ENCODE measurements at places on chromosomes 1 and 21.

GRCh38 chr1:15736038-15736891 lies at the start of gene SLC25A34:
Gene SLC25A34, plus strand, starts transcription at chr1:15736258. Its CDS starts 228 bp downstream, at chr1:15736486.
- DNase-seq, result no peak

DNA sequence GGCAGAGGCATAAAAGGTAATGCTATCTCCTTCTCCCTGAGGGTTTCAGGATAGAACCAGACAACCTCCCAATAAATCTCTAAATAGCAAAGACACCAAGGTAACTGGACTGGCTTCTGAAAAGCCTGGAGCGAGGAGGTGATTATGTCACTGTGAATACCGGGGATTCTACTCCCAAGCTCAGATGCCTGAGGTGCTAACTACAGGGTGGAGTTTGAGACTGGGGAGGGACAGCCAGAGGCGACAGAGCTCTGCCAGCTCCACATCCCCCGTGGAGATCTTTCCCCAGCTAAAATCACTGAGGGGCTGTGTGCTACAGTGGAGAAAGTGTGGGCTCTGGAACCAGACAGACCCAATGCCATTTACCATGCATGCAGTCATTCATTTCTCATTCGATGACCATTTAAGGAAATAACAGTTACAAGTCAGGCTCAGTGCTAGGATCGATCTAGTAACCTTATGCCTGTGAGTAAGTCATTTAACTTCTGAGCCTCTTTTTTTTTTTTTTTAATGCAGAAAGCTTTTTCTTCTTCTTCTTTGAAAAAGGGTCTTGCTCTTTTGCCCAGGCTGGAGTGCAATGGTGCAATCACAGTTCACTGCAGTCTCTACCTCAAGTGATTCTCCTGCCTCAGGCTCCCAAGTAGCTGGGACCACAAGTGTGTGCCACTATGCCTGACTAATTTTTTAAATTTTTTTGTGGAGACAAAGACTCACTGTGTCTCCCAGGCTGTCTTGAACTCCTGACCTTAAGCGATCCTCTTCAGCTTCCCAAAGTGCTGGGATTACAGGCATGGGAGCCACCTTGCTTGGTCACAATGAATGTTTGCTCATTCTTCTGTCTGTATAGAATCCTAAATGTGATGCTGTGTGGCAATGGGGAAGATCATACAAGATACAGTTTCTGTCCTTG lies 8.1 kb upstream of the SLC45A3 start:
- no peak for DNase-seq

DNA sequence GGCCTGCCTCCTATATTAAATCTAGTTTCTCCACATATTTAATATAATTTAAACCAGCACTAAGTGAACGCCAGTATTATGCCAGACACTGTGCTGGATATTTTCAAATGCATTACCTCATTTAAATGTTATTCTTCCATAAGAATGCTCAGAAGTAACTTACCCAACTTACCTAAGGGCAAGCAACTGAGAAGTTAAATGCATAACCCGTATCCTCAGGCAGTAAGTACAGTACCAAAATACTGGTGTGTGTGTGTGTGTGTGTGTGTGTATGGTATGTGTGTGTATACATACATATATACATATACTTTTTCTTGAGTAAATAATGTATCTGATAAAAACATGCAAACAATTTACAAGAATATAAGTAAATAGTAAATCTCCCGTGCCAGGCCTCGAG lies 9.0 kb upstream of the TRIM45 start:
- DNase-seq, result no peak

DNA sequence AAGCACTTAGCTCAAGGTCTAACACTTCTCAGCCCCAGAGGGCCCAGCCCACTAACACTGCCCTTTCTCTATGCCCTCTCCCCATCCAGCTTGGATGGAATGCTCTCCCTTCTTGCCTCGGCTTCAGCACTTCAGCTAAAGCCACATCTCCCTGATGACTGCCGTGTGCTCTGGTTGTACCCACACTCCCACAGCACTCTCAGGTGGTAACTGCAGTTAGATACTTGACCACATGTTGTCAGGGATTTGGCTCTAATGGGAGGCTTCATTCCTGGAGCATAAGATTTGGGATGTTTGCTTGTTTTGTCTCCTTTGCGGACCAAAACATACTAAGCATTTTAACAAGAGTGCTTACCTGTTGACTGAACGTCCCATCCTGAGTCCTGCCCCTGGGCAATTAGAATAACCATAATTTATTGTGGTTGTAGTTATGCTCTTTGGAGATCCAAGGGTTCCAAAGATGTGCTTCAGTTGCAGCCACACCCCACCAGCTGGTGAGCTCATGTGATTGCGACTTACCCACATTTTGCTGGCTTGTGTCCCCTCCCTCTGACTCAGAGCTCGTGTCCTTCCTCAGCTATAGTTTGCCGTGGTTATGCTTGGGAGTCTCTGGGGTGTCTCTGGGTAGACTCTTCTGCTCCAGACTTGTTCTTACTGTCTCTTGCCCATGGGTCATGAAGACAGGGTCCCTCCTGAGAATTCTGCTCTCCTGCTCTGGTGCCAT lies 7.7 kb upstream of the SLC26A9 start:
- DNase-seq, result no peak

GRCh38 chr1:7726623-7727022 lies 44.5 kb upstream of the VAMP3 start:
- no peak for DNase-seq

GRCh38 chr1:207628776-207629175 lies 16.2 kb upstream of the CR1L start:
- no peak for DNase-seq

GRCh38 chr21:34730756-34731445 lies 62.1 kb downstream of the CLIC6 start:
- DNase-seq, result no peak

GRCh38 chr1:50942334-50942733 lies 17.7 kb downstream of the FAF1 start:
- DNase-seq, result no peak

DNA sequence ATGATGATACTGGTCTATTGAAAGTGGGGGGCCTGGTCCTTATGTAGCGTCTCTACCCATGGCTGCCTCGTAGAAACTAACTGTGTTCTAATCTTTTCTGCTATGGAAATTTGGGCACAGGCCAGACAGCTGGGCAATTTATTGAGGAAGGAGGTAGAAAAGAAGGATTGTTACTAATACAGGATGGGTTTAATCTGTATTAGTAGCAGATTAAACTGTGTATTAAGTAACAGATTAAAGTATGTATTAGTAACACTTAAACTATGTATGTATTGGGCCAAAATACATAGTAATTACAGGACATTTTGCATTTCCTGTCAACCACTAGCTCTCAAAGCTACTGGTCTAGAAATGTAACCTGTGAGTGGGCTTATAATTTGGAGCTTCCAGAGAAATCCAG lies 142.0 kb downstream of the MAST2 start:
- DNase-seq, result no peak

GRCh38 chr1:13813398-13814012 lies 113.5 kb downstream of the PRDM2 start:
- peak; percentile 52 for DNase-seq

- DNase-seq, result no peak
Observed at GRCh38 chr1:67312615-67313014, 4.9 kb downstream of the IL12RB2 start.

DNA sequence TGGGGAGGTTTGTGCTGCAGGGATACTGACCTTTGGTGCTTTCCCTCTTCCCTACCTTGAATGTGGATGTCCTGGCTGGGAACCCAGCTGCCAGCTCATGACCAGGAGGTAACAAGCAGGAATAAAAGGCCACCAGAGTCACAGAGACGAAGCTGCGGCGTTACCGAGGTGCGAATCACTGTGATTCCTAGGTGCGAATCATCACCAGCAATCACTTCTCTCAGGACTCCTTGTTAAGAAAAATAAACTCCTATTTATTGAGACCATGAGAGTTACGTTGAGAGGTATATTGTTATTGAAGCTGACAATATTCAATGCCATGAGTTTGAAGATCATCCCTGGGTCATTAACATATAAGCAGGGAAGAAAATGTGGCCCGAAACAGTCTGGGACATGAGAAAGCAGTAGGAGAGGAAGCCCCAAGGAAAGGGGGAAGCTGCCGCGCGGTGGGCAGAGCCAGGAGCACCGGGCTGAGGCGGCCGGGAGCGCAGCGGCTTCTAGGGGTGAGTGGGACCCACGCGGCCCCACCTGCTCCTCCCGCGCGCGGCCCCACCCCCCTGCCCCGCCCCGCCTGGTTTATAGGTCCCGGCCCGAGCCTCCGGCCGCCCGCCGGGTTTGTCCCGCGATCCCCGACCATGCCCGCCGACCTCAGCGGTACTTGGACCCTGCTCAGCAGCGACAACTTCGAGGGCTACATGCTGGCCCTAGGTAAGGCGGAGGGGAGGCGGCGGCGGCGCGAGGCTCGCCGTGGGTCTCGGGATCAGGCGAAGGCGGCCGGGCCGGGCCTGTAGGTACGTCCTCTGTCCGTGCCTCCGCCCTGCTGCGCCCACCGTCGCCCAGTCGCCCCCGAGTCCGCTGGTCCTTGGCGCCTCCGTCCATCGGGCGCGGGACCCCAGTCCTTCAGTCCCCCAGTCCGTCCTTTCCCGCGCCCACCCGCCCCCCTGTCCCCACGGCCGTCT lies at the start of gene RBP7:
RBP7 (plus strand) TSS at position 605 of the 959 bp plus-strand sequence; CDS start at position 636, 31 bp downstream.
- no peak for DNase-seq

DNA sequence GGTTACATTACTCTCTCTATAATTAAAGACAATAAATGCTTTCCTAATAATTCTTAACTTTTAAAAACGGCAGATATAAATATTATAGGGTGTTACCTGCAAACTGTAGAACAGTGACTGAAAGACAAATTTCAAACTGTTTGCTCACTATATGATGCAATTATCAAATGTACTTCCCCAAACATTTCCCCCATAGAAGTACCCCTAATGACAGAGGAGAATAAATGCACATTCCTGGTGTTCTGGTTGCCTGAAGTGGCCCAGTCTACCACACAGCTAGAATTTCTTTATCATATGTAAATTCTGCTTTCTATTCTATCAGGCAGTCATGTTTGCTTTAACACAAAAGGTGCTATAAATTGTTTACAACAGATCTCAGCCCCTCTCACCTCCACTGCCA lies 70.4 kb downstream of the VAV3 start:
- DNase-seq, result no peak

- no peak for DNase-seq
Observed at GRCh38 chr1:55833529-55834091, 618.4 kb upstream of the USP24 start.

- no peak for DNase-seq
Observed at GRCh38 chr1:25343872-25344271, 5.7 kb downstream of the TMEM50A start.

DNA sequence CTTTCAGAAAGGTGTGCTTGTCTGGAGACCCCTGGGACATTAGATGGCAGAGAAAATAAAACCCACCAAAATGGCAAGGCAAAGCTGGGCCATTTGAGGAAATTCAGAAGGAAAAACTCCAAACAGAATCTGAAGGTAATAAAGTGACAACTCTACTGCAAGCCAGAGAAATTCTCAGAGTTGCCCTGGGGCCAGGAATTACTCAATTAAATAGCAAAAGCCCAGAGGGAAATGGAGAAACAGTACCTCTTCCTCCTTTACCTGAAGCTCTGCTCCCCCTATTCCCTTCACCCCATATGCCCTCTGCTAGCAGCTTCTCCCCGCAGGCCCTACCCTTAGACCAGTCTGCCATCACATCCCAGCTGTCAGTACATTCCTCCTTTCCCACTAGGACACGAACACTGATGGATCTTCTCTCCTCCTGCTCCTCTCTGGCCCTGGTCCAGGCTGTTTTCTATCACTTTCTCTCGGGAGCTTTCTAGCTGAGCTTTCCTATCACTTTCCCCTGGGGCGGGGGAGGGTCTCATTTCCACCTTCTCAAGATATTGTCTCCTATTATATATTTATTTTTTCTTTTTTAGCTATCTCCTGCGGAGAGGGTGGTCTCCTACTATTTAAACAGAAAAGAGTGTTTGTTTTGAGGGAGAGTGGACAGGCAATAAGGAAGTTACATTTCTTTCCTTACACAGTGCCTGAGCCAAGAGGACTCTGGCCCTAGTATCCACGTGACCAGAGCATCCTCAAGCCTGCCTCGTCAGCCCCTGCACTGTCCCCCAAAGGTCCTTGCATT lies 47.7 kb upstream of the RBM15 start:
- no peak for DNase-seq

- DNase-seq, result no peak
Observed at GRCh38 chr21:45049714-45050344, 24.6 kb upstream of the ADARB1 start.

DNA sequence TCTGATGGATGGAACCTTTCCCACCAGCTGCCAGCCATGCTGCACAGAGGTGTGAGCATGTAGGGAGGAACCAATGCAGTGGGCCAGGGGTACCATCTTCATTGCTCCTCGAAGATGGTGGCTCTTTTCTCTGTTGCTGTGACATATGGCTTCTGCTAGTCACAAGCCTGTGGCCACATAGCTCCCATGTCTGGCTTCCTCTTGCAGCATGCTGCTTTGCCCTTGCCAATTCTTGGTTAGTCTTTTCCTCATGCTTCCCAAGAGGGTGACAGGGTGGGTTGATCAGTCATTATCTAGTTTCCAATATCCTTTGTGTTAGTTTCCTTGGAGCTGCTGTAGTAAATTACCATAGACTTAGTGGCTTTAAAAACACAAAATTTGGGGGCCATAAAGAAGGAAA lies 123.4 kb downstream of the ETS2 start:
- no peak for DNase-seq

- DNase-seq, result no peak
Observed at GRCh38 chr1:231236938-231237337, 4.1 kb upstream of the GNPAT start.

Data from stimulated activated CD4-positive, alpha-beta T cell treated with anti-CD3 and anti-CD28 coated beads, Interleukin-12 subunit alpha, Interleukin-12 subunit beta, amount 100 ng/mL, for 48 hours (primary cell).